Spleen (tissue), 13 donors: ENCODE measurements at places on chromosomes 2 and 18. TPM values are rescaled to one million over a fixed set of nuclear protein-coding genes. Genes with fewer than 3 reads are reported as not detected.

IL36G gene
- polyA plus RNA-seq = 0.09 TPM

CTNNA2 gene
- polyA plus RNA-seq = not detected

NOL4 gene
- polyA plus RNA-seq = 0.13 TPM

GTF2A1L gene
- 0.35 TPM for polyA plus RNA-seq

ALPG gene
- polyA plus RNA-seq = not detected

SLC40A1 gene
- 55.7 TPM for polyA plus RNA-seq

LAMA1 gene
- 0.52 TPM for polyA plus RNA-seq

IL36B gene
- polyA plus RNA-seq = not detected

DES gene
- 14.1 TPM for polyA plus RNA-seq

SCN2A gene
- polyA plus RNA-seq = 0.14 TPM

ASB18 gene
- polyA plus RNA-seq = not detected

TMEM17 gene
- polyA plus RNA-seq = 0.53 TPM

CHRND gene
- not detected for polyA plus RNA-seq

FN1 gene
- polyA plus RNA-seq = 38.6 TPM

TNFRSF11A gene
- polyA plus RNA-seq = 0.32 TPM

LDLRAD4 gene
- 6.2 TPM for polyA plus RNA-seq

ICOS gene
- 1.2 TPM for polyA plus RNA-seq

NEU4 gene
- polyA plus RNA-seq = 0.22 TPM

LYG2 gene
- not detected for polyA plus RNA-seq
